ENCODE measurements at places on chromosomes 4 and X.

GRCh38 chr4:97142893-97143292 lies 1000.4 kb downstream of the STPG2 start:
- no peak for DNase-seq

GRCh38 chrX:151687635-151688034 lies 7.6 kb upstream of the PRRG3 start:
- DNase-seq, result no peak

DNA sequence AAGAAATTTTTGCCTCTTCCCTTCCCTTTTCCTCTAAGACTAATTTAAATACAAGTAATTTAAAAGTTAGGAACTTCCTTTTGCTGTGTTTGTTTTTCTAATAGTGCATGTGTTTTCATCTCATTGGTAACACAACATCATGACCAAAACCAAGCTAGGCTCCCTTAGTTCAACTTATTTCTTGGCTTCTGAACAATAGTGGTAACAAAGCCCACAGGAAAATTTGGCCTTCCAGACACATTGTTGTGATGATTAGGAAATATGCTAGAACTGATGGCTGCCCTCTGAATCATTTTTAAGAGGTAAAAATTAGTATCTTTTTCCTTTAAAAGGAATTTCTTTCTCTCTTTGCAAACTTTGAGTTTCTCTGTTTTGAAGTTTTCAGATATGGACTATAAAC lies 25.5 kb upstream of the TEC start:
- DNase-seq, result no peak

GRCh38 chr4:161894493-161895167 lies 269.2 kb downstream of the FSTL5 start:
- no peak for DNase-seq

DNA sequence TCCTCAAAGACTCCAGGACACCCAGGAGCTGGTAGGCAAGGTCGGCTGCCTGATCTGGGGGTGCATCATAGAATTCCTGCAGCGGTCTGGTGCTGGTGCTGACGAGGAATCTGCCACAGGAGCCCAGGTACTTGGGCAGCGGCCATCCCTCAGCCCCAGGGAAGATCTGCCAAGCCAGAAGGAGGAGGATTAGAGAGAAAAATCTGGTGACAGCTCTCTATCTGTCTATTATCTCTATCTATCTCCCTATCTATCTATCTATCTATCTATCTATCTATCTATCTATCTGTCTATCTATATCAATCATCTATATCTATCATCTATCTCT lies 46.7 kb downstream of the DIPK2B start:
- no peak for DNase-seq

- no peak for DNase-seq
Measured at GRCh38 chrX:71111141-71111843, at the start of gene IL2RG. IL2RG (minus strand) TSS chrX:71111577; CDS start chrX:71111539, 38 bp downstream.

DNA sequence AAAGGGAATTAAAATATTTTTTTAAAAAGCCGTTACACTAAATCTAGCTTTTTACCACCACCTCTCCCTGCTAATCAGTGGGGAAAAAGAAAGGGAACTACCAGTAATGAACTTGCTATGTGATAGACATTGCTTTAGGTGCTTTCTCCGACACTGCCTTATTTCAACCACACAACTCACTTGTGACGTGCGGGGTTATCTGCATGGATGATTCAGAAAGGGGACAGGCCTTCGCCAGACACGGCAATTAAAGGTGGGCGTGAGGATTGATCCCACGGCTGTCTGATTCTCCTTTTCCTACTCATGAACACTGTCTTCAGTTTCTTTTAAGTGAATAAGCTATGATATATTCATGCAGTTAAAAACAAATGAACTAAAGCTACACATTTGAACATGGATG lies 882 bp upstream of the CXCR3 start:
- DNase-seq, result no peak

GRCh38 chrX:69065451-69065850 lies 99.8 kb downstream of the PJA1 start:
- DNase-seq, result peak; percentile 26

DNA sequence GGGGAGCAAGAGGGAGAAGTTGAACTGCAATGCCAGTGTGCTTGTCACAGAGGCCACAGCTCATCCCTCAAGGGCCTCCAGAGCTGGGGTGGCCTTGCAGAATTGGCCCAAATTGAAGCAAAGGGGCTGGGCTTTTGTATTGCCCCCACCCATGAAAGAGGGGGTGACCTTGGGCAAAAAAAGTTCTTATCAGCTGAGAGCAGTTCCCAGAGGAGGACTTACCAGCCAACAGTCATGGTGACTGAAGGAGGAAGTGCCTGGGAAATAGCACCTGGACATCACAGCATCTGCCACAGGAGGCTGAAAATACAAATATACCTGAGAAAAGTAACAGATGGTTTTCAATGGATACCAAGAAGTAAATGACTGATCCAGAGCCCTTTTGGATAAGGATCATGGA lies 262.4 kb downstream of the MID1IP1 start:
- no peak for DNase-seq

DNA sequence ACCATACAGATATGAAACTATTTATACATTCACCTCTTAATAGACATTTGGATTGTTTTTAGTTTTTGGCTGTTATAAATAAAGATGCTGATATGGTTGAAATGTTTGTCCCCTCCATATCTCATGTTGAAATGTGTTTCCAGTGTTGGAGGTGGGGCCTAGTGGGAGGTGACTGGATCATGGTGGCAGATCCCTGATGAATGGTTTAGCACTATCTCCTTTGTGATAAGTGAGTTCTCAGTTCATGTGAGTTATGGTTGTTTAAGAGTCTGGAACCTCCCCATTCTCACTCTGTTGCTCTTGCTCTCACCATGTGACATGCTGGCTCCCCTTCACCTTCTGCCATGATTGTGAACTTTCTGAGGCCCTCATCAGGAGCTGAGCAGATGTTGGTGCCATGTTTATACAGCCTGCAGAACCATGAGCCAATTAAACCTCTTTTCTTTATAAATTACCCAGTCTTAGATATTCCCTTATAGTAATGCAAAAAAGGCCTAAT lies 12.2 kb upstream of the CLGN start:
- DNase-seq, result no peak

DNA sequence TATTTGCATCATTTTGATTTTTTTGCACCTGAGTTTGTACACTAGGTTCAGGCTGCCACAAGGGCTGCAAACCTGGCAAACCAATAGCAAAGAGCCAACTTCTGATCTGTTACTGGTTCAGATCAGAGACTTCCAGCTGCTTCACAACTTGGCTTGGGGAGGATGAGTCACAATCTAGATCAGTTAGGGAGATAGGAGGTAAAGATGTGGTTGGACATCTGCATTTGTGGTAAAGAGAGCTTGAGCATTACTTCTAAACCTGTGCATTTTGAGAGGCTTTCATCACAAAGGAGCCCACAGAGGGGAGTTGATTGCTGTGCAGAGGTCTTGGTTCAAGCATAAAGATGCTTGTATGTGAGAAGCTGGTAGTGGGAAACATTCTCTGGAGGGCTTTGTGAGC lies 34.5 kb downstream of the LINC00632 start:
- DNase-seq, result no peak

GRCh38 chr4:138405466-138405891 lies 163.3 kb upstream of the SLC7A11 start:
- DNase-seq, result peak; percentile 17

DNA sequence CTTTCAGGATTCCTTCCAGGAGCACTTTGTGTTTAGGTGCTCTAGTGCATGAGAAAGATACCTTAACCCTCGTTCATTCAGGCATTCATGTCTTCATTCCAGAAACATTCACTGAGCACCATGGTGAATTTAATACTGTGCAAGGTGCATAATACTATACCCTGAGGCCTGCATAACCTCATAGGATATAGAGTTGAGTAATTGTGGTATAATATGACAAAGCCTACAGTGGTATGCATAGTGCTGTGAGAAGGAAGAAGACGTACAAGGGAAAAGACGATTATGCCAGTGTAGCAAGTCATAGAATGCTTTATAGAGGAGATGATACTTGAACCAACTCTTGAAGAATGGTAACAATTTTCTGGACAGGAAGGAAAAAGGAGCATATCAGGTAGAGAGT lies 34.3 kb downstream of the MTM1 start:
- DNase-seq, result no peak

DNA sequence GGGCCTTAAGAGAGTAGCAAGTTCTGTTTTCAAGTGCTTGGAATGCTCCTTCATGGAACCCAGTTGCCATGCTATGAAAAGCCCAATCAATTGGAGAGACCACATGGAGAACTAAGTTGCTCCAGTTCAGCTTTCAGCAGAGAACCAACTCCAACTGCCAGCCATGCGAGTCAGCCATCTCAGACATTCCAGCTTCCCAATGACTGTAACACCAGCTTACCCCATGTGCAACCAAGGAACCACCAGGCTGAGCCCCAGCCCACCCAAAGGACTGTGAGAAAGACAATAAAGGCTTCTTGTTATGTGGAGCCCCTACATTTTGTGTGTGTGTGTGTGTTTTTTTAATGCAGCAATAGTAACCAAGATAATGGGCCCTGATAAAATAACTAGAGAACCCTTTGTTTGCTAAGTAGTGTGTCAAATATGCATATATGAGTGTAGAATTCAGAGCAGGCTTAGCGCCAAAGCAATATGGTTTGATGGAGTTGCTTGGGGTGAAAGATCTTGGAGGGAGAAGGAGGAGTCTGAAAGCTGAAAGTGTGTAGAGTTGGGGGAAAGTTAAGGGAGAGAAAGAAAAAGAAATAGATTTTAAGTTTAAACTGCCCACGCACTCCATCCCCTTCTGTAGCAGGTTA lies 35.0 kb upstream of the CCKAR start:
- DNase-seq, result peak; percentile 77

GRCh38 chr4:27059446-27059845 lies 198.8 kb downstream of the STIM2 start:
- no peak for DNase-seq

- no peak for DNase-seq
Measured at GRCh38 chrX:23811656-23812055, 28.7 kb downstream of the SAT1 start.

- DNase-seq, result no peak
Measured at GRCh38 chr4:153222707-153223426, 18.6 kb downstream of the TRIM2 start.

- no peak for DNase-seq
Measured at GRCh38 chrX:144901521-144901920, 345.8 kb upstream of the SPANXN1 start.

GRCh38 chrX:80021621-80022020 lies 7.1 kb downstream of the TBX22 start:
- DNase-seq, result no peak

GRCh38 chr4:52780617-52781354 lies 29.6 kb upstream of the ERVMER34-1 start:
- DNase-seq, result no peak

GRCh38 chr4:7067126-7067451 lies 775 bp downstream of the GRPEL1 start:
- no peak for DNase-seq

GRCh38 chr4:38832206-38832605 lies 24.4 kb downstream of the TLR6 start:
- no peak for DNase-seq

GRCh38 chr4:70783096-70783495 lies 56.6 kb downstream of the GRSF1 start:
- DNase-seq, result no peak

GRCh38 chrX:42524379-42524778 lies 253.6 kb downstream of the PPP1R2C start:
- peak; percentile 92 for DNase-seq

- DNase-seq, result no peak
Measured at GRCh38 chr4:24849756-24850155, 54.4 kb downstream of the SOD3 start.

DNA sequence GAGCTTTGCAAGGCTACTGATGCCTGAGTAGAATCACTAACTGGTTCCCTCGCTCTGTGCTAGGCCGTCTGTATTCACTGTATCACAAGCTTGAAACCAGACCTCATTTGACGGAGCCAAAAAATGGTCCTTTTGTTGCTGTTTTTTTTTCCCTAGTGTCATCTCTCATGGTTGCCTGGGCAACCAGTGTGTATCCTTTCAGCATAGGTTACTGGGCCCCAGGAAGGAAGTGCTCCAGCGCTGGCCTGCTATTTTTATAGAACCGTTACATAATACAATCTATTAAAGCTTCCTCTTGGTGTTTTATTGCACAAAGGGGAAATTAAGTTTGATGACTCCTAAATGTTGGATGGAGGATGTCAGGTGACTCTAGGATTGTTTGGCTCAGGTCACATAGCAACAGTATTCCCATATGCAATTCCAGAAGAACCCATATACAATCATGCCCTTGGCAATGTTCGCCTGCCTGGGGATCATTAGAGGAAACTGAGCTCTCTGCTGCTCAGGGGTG lies 220.4 kb downstream of the SPRY1 start:
- no peak for DNase-seq

GRCh38 chrX:72255445-72255844 lies 16.6 kb upstream of the ERCC6L start:
- DNase-seq, result no peak

DNA sequence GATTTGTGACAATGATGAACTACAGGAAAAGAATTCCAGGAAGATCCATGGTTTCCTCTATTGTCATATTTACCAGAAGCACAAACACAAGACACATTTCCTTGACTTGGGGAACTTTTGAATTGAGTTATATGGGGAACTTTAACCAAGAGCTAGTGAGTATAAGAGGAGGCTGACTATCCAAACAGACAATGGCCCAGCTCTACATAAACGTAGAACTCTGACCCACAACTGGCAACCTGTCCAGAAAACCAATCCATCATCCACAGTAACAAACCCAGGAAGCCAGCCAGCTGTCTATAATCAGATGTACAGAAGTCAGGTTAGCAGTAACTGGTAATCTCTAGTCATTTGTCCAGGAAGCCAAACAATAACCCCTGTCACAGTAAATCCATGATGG lies 167.0 kb upstream of the CPEB2 start:
- DNase-seq, result no peak

DNA sequence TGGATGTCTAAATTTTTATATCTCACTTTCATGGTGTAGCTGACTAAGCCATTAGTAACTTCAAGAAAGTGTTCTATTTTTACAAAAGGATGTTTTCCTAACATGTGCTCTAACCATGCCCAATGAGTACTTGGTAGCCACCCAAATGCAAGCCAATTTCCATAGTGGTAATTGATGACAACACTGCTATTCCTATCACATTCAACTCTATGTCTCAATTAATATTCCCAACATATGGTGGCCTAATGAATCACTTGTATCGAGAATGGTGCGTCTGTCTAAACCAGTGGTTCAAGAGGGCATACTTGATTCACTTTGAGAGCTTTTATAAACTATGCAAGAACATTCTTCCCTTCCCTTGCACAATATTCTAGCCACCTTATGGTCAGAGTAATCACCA lies 112.9 kb upstream of the GPRIN3 start:
- DNase-seq, result no peak

DNA sequence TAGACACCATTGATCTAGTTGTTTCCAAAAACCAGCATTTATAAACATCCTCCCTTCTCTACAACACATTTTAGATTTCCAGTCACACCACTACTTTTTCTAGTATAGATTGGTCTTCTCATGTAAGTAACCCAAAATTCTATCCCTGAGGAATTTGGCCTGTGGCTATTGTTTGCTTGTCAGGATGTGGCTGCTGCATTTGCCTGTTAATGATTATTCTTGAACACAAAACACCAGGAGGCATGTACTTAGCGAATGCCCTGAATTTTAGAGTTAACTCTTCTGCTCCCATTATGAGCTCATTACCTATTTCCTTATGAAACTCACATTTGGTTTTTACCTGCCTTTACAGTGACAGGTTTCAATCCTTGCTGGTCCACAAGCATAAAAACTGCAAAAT lies 102.0 kb upstream of the FSTL5 start:
- DNase-seq, result no peak

- DNase-seq, result no peak
Measured at GRCh38 chrX:19799319-19800182, 87.8 kb downstream of the SH3KBP1 start.
